ENCODE measurements at places on chromosomes 13 and 19.

GRCh38 chr19:42280815-42281145 lies 11.7 kb downstream of the CIC start:
- DNase-seq: peak; percentile 92

GRCh38 chr13:33744589-33745369 lies 73.2 kb upstream of the RFC3 start:
- DNase-seq: no peak

DNA sequence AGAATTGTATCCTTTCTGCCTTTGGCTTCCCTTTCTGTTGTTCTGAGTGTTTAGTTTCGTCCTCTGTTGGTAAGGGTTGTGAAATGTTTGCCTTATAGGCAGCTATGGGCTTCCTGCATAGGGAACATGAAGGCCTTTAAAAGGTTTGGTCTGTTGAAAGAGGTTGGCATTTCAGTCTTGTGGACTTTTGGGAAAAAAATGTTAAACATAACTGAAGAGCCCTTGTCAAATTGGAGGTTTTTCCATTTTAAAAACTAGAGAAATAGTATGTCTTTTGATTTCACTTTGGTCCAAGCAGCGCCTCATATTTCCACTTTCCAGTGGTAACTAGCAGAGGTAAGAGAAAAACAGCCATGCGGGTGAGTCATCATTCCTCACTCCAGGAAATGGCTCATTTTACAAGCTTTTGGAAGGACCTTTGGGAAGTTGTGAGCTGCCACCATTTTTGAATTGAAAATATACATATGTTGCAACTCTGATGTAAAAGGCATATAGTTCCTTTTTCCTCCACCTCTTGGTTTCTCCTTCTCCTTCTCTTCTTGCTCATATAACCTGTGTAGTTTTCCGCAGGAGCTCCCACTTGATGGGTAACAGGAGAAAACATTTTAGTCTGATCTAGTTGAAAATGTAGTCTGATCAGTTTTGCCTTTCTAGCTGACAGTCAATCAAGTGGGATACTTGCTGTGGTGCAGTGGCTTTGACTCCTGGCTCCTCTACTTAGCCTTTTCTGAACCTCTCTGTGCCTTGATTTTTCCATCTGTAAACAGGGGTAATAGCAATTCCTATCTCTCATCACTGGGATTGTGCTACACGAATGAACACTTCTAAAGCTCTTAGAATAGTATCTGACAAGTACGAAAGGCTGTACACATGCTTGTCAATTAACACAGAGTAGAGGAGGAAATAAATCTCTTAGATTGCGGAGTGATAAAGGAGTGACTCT lies 23.0 kb downstream of the GPC6 start:
- no peak for DNase-seq

- no peak for DNase-seq
Observed at GRCh38 chr13:76651286-76651685, 234.9 kb downstream of the KCTD12 start.

- DNase-seq: peak; percentile 66
Observed at GRCh38 chr19:29485293-29485692, 40.5 kb upstream of the VSTM2B start.

DNA sequence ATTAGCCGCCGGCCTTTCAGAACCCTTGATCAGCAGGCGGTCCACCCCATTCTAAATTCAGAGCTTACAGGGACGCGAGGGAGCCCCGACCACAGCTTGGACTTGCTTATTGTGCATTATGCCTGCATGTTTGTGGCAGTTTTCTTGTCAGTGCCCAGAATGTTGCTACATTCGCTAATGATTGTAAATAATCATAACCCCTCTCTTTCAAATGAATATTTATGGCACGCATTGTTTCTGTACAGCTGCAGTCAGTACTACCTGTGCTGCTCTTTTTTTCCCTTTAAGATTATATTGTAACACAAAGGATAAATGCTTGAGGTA lies 321 bp upstream of the VPS36 start:
- DNase-seq: no peak

DNA sequence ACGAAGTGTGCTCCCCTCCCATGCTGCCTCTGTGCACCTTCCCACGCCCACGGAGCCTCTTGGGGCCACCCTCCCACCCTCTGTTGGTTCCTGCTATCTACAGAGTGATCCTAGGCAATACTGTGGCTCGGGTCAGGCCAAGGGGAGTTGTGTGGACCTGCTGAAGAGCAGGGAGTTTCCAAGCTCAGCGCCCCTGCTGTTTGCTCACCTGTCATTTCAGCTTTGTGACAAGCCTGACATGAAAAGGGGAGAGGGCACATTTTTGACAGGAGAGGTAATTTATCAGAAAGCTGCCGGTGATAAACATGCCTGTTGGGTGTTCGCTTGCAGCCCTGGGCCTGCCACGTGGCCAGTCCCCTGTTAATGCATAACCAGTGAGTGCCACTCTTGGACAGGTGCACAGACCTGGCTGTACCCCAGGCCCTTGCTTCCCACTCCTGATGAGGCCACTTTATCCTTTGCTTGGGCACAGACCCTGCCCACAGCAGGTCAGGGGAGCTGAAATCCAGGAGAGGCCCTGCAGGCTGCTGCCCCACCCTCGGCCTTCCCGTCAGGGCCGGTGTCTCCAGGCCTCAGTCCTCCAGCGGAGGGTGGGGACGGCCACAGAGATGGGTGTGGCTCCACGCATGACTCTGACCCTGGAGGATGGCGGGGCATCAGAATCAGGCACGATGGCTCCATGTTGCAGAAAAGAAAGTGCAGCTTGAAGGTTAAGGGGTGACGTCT lies 201.5 kb upstream of the GPR12 start:
- no peak for DNase-seq

DNA sequence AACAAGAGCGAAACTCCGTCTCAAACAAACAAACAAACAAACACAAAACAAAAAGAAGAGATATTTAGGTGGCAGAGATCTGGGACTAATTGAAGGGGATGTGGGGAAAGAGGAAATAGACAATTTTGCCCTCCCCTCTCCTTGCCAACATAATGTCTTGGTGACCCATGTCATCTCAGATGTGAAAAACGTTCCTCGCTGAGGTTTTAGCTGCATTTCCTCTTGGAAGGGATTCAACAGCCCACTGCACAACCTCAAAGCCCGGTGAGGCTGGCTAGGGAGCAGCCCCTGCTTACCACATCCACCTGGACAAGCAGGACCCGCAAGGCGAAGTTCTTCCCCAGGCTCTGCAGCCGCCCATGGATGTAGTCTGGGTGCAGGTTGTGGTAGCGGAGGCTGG lies 4.9 kb downstream of the ERCC1 start:
- no peak for DNase-seq

- DNase-seq: no peak
Observed at GRCh38 chr13:44013758-44014291, 134.1 kb downstream of the LACC1 start.

- DNase-seq: no peak
Observed at GRCh38 chr13:21616880-21617279, 12.9 kb upstream of the MICU2 start.

DNA sequence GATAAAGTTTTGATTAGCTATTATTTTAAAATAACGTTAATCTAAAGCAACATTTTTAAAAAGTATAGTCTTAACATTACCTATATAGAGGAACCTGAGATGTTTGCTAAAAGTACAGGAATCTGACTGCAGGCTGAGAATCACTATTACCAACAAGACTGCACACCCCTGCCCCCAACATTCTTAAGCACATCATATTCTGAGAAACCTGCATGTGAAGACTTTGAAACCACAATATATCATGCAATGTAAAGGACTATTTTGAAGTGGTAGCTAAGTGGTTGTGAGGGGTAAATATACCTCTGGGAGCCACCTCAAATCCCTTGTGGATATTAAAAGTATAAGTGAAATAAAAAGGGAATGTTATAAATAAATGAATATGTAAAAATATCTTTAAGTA lies 119.0 kb upstream of the KLF12 start:
- no peak for DNase-seq

- no peak for DNase-seq
Observed at GRCh38 chr19:11931051-11931450, 6.1 kb downstream of the ZNF700 start.

DNA sequence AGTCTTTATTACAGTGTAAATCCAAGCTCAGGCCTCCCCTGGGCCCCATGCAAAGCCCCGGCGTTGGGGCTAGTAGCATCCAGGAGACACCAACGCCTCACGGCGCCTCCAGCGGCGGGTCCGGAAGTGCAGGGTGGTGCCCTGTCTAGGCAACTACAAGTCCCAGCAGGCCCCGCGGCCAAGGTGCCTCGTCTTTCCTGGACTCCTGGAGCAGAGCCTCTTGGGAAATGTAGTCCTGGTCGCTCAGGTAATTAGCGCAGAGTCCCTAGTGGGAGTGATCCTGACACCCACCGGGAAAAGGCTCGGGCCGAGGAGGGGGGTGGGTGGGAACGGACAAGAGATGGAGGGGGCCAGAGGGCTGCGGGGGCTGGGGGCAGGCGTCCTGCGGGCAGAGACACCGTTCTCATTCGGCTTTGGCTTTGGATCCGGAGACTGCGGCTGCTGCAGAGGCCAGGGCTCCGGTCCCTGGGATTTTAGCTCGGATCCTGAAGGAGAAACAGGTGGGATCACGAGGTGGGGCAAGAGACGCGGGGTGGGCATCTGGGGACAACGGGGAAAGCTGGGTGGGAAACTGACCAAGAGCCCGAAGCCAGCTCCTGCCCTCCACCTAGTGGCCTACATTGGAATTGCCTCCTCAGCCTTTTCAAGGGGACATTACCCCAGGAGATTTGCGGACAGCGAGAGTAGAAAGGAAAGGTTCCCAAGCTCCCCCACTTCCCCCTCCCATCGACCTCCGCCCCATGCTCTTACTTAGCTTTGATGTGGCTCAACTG lies 11.4 kb downstream of the RTN2 start:
- DNase-seq: peak; percentile 100

DNA sequence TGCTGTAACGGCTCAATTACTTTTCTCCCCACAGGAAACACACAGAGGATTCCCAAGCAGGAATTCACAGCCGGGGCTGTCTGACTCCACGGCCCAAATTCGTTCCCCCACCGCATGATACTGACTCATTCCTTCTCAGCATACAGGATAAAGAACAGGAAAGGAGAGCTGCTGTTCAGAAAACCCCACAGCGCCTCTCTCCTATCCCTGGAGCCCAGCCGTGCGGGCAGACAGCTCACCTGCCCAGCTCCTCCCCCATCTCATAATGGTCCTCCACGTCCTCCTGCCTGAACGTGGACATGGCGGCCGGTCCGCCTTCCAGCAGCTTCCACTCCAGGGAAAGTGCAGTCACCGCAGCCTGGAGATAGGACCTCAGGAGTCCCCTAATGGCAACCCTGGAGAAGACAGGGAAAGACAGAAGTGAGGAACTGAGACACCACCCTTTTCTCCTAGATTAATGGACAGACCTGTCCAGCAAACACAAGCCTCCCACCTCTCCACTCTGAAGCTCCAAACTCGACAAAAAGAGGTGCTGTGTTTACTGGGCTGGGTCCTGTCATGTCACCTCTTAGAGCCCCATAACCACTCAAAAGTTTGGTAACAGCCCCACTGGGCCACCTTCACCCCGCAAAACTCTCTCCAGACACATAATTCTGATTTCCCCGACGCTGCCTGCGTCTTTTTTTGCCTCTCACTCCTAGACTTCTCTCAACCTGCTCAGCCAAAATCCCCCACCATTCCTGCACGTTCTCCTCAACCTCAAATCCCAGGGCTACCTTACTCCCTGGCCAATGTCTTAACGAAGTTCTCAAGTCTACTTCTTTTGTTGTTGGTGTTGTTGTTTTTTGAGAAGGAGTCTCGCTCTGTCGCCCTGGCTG lies 1.2 kb downstream of the DAPK3 start:
- DNase-seq: peak; percentile 31

DNA sequence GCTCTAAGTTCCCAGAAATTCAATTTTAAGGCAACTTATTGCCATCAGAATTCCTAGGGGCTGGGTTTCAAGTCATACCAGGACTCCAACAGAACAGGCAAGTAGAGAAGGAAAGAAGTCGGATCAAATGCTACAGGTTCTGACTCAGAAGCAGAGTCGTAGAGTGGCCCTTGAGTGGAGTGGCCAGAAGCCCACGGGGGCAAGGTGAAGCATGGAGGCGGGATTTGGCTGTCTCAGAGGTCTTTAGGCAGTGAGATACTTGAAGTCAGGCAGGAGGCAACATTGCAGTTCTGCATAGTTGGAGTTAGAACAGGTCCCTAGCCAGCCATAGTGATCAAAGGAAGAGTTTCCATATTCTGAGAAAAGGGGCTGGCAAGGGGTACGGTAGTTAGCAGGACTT lies 111.6 kb downstream of the NHLRC3 start:
- no peak for DNase-seq

- no peak for DNase-seq
Observed at GRCh38 chr19:32404213-32404932, 1.2 kb upstream of the DPY19L3 start.

DNA sequence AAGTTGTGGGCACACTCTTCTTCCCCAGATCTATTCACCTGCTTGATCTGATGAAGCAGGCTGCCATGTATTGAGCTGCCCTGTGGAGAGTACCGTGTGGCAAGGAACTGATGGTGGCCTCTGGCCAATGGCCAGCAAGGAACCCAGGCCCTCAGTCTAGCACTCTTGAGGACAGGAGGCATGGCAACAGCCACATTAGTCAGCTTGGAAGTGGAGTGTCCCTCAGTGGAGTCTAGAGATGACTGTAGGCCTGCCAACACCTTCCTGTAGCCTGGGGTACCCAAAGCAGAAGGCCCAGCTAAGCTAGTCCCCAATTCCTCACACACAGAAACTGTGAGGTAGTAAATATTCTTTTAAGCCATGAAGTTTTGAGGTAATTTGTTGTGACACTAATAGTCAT lies 412.5 kb downstream of the DACH1 start:
- DNase-seq: no peak

- peak; percentile 89 for DNase-seq
Observed at GRCh38 chr19:47663911-47664771, 49.1 kb upstream of the EHD2 start.

GRCh38 chr13:113275387-113275786 lies 21.7 kb upstream of the LAMP1 start:
- DNase-seq: no peak

DNA sequence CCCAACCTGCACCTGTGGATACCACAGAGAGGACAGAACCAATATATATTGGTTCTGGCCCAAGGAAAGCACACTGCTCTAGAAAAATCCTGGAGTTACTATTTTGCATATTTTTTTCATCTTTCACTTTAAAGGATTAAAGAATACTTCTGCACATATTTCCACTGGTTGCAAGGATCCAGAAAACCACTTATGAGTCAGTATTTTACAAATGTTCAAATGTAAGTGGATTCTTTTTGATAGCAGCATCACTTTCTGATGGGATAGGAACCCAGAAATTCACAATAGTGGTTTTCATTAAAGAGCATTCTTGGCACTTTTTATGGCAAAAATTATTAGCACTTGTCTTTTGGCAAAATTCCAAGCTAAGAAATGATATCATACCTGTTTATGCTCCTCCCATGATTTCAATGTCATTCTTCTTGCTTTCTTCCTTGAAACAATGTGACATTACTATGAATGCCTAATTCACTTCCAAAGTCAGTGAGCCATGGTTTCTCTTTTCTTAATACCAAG lies 38.2 kb downstream of the MZT1 start:
- no peak for DNase-seq

Measured in lower leg skin (tissue), 4 donors.